ENCODE measurements at places on chromosomes 12 and 14. TPM values are rescaled to one million over a fixed set of nuclear protein-coding genes. Genes with fewer than 3 reads are reported as not detected.
A peak's percentile ranks its signal among the peaks of the same experiment; 100 is the strongest.

GRCh38 chr14:52862632-52863333 lies 71.4 kb upstream of the GNPNAT1 start:
- peak; percentile 63 for DNase-seq

DNA sequence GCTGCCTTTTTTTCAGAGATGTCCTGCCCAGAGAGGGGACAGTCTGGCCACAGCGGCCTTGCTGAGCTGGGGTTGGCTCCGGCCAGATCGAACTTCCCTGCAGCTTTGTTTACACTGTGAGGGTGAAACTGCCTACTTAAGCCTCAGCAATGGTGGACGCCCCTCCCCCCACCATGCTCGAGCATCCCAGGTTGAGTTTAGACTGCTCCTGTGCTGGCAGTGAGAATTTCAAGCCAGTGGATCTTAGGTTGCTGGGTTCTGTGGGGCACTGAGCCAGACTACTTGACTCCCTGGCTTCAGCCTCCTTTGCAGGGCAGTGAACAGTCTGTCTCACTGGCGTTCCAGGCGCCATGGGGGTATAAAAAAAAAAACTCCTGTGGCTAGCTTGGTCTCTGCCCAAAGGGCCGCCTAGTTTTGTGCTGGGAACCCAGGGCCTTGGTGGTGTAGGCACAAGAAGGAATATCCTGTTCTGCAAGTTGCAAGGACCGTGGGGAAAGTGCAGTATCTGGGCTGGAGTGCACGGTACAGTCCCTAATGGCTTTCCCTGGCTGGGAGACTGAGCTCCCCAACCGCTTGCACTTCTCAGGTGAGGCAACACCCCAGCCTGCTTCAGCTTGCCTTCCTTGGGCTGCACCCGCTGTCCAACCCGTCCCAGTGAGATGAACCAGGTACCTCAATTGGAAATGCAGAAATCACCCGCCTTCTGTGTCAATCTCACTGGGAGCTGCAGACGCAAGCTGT lies 79.1 kb downstream of the LRIG3 start:
- no peak for DNase-seq

GRCh38 chr14:103078420-103078749 lies 5.6 kb upstream of the LBHD2 start:
- DNase-seq: peak; percentile 67

DNA sequence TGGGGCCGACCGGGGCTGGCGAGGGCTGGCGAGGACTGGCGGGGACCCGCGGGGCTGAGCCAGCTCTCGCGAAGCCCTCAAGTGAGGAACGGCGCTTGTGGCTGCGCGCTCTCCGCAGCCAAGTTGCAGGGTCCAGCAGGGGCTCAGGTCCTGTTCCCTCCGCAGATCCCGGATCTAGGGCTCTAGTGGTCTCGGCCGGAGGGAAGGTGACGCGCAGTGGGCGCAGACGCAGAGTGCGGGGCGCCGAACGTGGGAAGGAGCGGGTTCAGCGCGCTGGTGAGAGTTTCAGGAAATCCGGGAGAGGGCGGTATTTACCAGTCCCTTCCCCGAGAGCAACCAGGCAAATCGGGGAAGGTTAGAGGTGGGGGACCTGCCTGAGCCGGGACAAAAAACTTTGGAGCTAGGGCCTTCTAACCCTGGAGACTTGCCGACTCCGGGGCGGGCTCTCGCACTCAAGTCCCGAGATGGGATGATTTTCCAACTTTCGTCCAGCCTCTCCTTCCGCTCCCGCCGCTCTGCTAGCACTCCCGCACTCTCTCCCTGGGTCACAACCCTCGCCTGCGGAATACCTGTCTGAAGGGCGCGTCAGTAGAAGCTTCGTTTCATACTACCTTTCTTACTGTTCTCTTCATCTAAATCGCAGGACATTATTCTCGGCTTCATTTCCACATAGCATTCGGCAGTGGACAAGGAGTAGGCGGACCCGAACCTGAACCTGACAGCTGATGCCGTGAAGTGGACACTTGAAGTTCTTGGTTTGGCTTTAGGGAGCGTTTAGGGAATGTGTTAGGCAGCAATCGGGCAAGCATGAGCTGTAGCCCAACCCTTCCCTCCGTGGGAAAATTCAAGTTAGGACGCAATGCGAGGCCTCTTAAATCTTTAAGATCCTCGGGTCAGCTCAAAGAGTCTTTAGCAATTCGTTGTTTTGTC lies 13.6 kb upstream of the PAX9 start:
- peak; percentile 48 for DNase-seq

Gene ADAM20
- 2.6 TPM for total RNA-seq

Data from bronchial epithelial cell (primary cell).